Caudate nucleus (tissue), 63 donors: ENCODE measurements at places on chromosomes 6 and 20.

GRCh38 chr6:68572525-68572924 is 62.6 kb upstream of the ADGRB3 start:
- no peak for DNase-seq

GRCh38 chr20:45095805-45096238 is 5.1 kb downstream of the KCNS1 start:
- peak; percentile 21 for DNase-seq

GRCh38 chr20:32761831-32762753 is at the start of gene DNMT3B:
DNMT3B (plus strand) TSS chr20:32762385; CDS start chr20:32780324, 17,939 bp downstream.
- peak; percentile 74 for DNase-seq

- no peak for DNase-seq
These were observed 14.1 kb upstream of the BEND3 start for GRCh38 chr6:107129370-107129925.

DNA sequence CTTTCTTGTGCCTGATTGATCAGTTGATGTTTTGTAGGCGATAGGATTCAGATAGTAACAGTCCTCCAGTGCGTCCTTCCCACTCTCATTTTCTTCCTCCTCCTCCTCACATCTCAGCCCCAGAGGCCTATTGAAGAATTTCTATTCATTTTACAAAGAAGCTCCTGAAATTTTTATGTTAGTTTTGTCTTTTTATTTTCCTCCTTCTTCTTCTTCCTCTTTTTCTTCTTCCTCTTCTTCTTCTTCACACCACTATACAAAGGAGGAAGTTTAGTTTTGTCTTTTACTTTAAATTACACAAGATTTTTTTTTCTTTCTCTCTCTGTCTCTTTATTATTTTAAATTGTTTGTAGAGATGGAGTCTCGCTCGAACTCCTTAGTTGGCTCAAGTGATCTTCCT is 19.1 kb downstream of the BTN2A1 start:
- DNase-seq, result no peak

DNA sequence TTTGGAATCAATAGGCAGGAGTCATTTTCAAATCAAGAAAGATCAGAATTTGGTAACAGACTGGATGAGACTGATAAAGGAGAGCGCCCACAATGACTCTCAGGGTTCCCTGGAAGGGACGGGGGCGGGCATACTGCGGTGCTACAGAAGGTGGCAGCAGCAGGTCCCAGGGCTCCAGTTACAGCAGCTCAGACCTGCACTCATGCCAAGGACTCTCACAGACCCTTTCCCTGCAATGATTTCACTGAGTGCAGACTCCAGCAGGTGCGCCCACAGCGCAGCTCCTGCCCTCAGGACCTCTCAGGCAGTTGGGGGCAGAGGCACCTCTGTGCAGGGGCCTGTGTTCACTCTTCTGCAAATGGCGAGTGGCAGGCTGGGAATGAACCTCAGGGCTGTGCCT is 359.8 kb downstream of the ZFAND3 start:
- peak; percentile 34 for DNase-seq

GRCh38 chr6:4522453-4522852 is 253.8 kb upstream of the CDYL start:
- no peak for DNase-seq

DNA sequence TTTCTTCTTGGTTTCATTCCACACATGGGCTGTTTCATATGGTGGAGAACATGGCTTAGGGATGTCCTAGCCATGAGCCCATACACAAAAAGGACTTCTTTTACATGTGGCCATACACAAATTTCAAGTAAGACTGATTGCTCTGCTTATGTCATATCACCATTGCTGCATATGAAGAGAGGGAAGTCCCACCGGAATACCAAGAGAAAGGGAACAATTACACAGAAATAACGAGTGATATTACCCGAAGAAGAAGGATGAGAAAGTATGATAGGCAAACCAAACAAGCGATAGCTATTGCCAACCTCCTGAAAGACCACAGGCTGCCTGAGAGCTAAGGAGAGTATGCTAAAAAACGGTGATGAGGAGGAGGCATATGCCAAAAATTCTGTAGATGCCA is 70.5 kb upstream of the TNFRSF21 start:
- no peak for DNase-seq

DNA sequence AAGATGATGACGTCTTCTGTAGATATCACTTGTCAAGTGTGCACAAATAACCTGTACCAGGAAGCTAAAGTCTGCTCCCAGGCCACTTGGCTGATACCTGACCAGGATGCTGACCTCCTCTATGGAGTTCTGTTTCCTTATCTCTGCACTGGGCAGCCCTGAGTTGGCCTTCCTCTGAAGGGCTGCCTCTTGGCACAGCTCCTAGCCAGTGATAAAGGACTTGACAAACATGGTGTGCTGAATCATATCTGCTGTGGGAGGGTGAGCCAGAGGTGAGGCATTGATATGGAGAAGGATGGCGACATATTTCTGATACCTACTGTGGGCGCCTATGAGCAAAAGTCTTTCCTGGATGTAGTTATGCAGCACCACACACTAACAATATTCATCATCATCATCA is 32.8 kb upstream of the FOXA2 start:
- DNase-seq, result no peak

- no peak for DNase-seq
These were observed 49.2 kb downstream of the GNAS start for GRCh38 chr20:58901488-58902402.

DNA sequence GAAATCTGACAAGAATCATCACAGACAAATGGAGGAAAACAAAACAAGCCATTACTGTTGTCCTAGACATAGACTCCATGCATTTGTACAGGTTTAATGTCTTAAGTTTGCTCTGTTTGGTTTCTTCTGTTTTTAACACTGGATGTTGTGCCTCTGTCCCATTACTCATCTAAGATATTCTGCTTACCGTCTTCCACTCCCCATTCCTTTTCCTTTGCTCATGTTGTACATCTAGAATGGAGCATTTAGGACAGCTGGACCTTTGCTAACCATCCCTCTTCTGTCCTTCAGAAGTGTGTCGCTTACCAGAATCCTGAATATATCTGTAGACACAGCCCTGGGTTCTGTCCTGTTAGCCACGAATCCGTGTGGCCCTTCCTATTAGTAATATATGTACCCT is 35.2 kb downstream of the RAB22A start:
- no peak for DNase-seq

DNA sequence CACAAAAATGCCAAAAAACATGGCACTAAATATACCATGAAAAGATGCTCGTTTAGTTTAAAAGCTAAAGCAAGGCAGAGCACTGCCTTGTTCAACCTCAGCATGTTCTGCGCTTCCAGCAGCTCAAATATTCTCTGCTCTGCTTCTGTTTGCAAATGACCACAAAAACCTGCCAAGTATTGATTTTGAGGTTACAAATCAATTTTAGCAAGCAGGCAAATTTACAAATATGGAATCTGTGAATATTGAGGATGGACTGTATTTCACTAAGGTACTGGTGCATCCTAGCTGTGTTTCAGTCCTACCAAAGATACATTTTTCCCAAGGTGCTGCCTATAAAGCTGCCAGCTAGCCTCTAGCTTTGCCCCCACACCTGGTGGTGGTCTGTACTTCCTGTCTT is 449.9 kb downstream of the PREX1 start:
- no peak for DNase-seq

DNA sequence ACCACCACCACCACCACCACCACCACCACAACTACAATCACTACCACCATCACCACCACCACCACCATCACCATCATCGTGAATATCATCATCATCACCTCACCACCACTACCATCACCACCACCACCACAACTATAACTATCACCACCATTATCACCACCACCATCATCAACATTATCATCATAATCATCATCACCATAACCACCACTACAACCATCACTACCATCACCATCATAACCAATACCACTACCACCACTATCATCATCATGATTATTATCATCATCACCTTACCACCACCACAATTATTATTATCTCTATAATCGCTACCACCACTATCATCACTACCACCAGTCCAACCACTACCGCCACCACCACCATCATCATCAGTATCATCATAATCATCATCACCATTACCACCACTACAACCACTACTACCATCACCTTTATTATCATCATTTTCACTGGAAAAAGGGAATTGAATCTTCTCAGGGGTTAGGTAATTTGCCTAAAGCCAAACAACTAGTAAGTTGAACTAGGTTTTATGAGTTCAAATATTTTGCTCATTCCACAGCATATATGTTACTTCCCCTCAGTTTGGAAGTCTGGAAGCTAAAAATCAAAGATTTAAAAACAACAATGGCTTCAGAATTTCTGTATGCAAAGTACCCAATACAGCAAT is 8.3 kb downstream of the RIPOR2 start:
- DNase-seq, result no peak

DNA sequence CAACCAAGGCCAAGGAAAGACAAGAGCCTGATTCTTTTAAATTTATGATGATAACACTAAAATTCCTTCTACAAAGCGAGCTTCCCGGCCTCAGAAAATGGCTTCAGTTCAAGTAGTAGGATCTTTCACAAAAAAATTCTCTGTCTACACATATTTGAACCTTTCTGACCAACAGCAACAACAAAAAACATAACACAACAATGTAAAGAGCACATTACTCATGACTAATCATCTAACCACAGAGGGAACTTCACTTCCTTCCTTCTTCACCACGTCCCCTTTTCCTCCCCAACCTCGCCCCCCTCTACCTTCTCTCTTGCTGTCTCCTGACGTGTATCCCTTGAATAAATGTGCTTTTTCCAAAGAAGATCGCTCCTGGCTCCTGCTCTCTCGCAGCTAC is 228.2 kb downstream of the MYLK4 start:
- DNase-seq, result no peak

GRCh38 chr6:108771421-108771820 is 76.8 kb upstream of the ARMC2 start:
- DNase-seq, result no peak

- DNase-seq, result no peak
These were observed 4.9 kb upstream of the TBX18 start for GRCh38 chr6:84769306-84769705.

- no peak for DNase-seq
These were observed 35.1 kb upstream of the CCN6 start for GRCh38 chr6:112018619-112019416.

- DNase-seq, result no peak
These were observed 14.7 kb downstream of the KLHL32 start for GRCh38 chr6:96939007-96939805.

DNA sequence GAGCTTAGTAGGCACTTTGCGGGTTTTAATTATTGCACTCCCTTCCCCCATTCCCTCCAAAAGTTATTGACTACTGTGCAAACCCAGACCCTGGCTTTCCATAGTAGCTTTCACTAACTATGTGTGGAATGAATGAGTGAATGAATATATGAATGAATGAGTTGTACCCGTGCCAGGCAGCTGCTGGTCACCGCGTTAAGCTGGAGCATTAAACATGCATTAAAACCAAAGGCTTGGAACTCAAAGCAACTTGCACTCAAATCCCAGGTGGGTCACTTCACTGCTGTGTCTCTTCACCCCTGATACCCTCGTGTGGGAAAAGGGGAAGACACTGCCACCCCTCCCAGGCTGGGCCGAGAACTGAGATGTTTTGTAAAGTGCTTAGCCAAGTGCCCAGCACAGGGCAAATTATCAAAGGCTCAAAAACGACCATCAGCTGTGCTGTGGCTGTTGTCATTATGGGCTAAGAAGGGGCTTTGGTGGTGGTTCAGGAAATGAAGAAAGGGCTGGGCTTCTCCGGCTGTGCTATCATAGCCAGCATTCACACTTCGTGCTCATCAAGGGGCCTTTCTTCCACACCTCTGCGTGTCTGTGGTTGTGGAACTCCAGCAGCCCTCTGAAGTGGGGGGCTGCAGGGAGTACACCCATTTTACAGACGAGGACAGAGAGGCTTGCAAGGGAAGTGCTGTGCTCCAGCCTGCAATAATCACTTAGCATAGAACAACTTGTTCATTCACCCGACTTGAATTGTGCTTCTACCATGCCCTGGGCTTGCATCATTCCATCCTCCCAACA is 60.2 kb upstream of the STX16 start:
- DNase-seq, result no peak

GRCh38 chr20:23612396-23612795 is 6.7 kb upstream of the CST9 start:
- DNase-seq, result no peak

- DNase-seq, result no peak
These were observed 75.5 kb downstream of the PTPN1 start for GRCh38 chr20:50585678-50586077.

GRCh38 chr6:156311291-156311690 is 465.9 kb upstream of the ARID1B start:
- no peak for DNase-seq

DNA sequence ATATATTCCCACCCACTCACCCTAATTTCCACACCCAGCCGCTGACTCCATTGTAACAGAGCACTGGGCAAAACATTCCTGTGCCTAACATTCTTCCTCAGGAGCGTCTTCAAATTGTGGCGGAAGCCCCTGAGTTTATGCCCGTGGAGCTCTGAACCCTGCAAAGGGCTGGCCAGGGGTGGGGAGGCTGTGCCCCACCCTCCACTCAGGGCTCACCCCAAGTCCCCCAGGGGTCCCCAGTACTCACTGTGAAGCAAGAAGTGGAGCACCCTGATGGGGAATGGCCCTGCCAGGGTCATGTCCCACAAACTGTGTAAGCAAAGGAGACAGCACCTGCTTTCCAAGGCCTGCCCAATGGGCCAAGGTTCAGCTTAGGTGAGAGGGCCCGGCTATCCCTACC is 303.2 kb downstream of the PREX1 start:
- no peak for DNase-seq
